Endothelial cell (in vitro differentiated cells): ENCODE measurements at places on chromosomes 3 and 15.

DNA sequence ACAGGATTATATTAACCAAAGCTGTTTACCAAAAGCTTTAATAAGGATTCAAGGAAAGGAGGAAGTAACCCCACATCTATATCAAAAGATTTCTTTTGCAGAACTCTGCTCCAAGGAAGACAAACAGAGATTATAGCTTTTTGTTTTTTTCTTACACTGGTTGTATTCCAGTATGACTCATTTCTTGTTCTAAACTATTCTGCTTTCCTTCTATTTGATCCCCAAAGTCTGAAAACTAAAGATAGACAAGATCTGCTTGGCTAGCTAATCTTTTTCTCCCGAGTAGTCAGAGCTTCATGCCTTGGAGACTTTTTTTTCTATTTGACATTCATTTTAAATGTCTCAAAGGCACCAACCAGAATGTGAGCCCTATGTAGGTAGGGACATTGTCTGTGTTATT, 36.8 kb upstream of the FRMD5 start:
- DNase-seq, result no peak

- DNase-seq, result no peak
These were observed 16.2 kb downstream of the SYNPR start for GRCh38 chr3:63294332-63294731.

- DNase-seq, result peak; percentile 82
These were observed 1.1 kb downstream of the FAM131A start for GRCh38 chr3:184338511-184338945.

DNA sequence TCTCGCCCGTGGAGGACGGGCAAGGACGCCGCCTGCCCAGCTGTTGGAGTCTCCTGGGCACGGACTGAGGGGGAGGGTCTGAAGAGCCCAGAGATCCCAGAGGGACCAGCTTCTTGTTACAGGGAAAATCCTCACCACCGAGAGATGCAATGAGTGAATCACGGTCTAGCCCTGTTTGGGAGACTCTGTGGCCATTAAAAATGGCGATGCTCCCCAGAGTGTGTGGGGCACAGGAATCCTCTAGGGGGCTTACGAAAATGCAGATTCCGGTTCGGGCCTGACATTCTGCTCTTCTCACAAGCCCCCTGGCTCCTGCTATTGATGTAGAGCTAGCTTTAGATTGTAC, 35.5 kb upstream of the EPHB3 start:
- DNase-seq, result no peak

DNA sequence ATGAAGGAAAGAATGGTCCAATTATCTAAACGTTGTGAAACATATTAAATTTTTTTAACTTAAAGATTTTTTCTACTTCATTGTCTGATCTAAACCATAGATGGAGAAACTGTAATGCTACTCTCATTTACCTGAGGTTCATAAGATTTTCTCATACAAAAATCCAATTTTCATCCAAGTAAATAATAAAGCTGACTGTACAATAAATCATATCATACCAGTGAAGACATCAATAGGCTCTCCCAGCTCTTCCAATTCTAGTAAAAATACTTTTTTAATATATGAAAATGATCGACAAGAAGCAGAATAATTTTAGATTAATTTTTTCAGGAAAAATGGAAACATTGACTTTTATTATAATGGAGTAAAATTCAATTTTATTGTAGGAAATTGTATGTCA, 260.8 kb downstream of the GABRG3 start:
- DNase-seq, result no peak

DNA sequence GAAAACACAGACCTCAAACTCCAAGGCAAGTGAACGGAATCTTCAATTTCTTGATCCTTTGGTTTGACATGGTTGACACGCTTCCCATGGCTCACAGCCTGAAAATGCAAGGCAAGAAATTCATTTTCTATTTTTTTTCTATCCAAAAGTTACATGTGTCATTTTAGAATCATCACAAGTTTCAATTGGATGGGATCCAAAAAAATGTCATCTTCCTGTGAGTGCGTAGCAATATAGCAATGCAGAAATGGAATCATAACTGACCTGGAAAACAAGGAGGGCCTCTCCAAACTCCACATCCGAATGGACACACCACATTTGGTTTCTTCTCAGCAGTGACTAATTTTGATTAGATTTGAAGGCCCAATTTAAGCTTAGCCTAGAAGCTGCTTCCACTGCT, 175.8 kb upstream of the ATP11B start:
- DNase-seq, result no peak

- no peak for DNase-seq
These were observed 68.6 kb downstream of the VGLL4 start for GRCh38 chr3:11574981-11575669.

- DNase-seq, result no peak
These were observed 25.2 kb downstream of the RAB5A start for GRCh38 chr3:19972054-19972453.

DNA sequence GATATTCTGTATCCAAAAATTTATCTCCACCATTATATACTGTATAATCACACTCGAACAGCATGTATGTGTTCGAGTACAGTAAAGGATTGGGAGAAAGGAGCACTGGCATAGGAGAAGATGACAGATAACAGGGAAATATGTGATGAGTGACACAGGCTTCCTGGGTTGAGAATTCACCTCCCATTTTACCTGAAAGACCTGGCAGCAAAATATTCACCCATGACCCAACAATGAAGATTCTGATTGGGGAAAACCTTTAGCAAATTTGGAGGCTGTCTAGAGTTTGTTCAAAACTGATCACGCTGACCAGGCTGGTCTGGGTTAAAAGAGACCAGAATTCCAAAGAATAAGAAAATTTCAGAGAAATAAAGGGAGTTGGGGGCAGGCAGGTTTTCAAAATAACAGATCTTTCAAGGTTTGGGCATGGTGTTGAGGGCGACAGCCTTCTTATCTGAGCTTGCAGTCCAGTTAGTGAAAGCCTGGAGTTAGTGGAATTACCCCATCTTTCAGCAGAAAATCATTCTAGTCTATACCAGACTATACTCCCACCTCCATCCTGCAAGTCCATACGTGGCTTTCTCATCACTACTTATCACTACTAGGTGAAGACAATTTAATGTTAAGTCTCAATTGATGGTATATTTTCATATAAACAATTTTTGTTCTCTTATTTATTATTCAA, 42.8 kb upstream of the RSL24D1 start:
- no peak for DNase-seq

GRCh38 chr15:64044300-64045100, 1.8 kb downstream of the DAPK2 start:
- no peak for DNase-seq

DNA sequence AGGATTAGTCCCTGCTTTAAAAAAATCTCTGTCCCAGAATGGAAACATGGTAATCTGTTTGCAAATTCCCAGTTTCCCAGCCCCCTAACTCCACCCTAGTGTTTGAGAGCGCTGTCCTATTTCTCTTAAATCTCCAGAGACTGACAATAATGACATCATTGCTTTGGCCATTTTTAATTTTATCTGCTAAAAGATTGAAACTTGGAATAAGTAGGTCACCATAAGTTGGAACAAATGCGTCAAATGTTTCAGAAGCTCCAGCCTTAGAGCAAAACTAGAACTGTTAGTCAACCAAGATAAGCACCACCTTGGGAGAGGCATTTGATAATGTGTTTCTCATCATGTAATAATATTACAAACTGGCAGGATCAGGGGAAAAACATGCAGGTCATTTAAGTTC, 25.7 kb upstream of the MB21D2 start:
- DNase-seq, result no peak

DNA sequence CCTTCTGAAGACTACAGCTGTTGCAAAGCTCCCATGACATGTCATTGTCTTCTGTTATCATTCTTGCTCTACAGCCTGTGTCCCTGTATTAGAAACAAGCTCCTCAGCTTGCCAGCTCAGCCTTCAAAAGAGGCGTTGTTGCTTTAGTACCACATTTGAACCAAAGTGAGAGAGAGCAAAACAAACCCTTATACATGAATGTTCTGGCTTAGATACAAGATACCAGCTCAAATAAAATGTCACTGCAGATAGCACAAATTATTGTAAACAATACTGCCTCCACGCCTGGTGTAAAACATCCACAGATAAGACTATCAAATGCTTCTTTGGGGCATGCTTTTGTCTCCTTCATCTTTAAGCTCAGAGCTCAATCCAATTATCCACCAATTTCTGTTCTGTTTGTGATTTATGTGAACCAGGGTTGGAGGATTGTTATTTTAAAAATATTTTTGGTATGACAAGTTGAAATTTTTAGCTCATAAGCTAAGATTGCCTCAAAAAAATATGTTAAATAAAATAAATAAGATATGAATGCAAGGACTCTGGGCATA, 403.6 kb upstream of the CDIN1 start:
- no peak for DNase-seq

DNA sequence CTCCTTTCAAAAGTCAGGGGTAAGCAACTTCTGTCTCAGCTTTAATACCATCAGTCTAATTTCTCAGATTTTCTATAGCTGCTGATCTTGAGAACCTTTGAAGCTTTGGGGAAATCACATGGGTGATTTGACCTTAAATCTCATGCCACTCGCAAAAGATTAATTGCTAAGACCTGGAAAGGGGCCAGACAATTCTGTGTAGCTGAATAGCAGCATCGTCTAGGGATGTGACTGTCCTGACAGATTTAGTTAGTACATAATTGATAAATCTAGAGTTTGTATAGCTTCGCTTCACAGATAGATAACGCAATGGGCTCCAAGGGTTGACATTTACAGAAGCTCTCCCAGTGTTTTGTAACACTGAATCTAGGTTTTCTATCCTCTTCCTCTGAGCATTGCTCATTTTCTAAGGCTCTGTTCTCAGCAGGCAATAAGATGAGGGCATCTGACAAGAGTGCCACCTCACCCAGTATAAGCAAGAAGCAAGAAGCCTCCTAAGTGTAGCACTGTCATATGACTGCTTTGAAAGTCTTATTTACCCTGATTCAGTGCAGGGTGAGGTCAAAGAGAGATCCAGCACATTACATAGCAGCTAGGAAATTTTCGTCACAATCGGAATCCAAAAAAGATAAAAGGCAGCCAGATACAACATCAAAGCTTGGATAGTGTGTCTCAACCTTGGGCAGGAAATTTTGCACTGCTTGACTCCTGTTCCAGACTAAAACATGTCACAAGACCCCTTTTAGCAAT, 47.7 kb upstream of the DUT start:
- DNase-seq, result no peak

DNA sequence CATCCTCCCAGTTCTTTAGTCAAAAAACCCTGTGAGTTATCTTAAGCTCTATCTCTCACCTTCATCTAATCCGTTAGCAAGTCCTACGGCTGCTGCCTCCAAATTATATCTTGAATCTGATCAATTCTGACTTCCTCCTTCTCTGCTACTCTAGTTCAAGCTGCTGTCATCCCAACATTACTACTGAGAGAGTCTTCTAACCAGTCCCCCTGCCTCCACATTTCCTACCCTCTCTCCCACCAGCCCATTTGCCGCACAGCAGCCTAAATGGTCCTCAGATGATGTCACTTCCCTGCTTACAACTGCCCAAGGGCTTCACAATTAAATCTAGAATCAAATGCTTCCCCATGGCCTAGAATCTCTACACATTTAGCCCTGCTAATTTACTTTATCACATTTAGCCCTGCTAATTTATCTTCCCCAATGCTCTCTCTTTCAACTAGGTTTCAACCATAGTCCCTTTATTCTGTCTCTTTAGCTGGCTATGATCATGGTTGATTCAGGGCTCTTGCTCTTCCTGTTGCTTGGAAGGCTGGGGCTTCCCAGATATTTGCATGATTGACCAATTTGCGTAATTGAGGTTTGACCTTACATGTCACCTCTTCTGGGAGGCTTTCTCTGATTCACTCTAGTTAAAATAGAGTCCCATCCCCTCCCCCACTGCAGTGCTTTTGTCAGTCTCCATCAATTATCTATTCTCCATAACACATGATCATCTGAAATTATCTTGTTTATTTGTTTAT, 11.0 kb upstream of the ARL14 start:
- DNase-seq, result no peak

DNA sequence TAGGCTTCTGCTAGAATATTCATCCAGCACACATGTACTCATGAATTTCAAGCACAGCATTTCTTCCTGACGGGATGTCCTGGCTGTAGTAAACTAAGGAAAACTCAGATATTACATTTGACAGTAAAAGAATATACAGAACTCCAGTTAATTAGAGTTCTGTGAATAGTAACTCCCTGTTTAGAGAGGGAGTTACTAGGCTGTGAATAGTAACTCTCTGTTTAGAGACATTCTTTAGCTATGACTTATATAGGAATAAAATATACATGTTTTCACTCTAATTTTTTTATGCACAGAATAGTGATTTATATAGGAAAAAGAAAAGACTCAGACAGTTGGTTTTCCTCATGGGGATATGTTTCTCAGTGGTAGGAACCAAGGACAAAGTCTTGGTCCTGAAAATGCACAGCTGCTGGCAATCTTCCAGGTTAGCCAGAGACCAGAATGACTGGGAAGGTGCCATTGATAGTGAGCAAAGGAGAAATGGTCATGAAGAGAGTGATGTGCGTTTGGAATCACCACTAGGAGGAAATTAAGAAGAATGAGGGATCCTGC, 480.7 kb upstream of the THBS1 start:
- no peak for DNase-seq

GRCh38 chr3:156643729-156644389, 30.5 kb upstream of the TIPARP start:
- DNase-seq, result no peak

DNA sequence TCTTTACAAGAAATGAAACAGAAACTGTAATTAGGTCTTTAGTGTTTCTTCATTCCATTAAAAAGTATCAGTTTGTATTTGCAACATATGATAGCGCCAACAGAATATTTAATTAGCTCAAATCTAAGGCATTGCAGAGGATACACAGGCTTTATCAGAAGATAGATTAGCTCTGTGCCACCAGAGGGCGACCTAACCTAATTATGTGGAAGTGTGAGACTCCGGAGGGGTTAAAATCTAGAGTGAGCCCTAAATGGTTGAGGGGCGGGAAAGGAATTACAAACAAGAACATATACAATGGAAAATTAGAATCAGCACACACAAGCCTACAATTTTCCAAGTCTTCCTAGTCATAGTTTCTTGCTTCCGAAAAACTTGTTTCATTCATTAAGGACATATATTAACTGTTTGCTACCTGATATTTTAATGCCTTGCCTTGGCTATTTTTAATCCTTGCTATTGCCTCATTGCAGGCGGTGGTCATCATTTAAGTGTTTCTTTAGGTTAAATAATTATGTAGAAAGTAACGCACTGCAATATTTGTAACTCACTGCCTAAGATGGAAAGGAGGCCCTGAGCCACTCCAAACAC, 18.0 kb upstream of the RYR3 start:
- DNase-seq, result peak; percentile 72

DNA sequence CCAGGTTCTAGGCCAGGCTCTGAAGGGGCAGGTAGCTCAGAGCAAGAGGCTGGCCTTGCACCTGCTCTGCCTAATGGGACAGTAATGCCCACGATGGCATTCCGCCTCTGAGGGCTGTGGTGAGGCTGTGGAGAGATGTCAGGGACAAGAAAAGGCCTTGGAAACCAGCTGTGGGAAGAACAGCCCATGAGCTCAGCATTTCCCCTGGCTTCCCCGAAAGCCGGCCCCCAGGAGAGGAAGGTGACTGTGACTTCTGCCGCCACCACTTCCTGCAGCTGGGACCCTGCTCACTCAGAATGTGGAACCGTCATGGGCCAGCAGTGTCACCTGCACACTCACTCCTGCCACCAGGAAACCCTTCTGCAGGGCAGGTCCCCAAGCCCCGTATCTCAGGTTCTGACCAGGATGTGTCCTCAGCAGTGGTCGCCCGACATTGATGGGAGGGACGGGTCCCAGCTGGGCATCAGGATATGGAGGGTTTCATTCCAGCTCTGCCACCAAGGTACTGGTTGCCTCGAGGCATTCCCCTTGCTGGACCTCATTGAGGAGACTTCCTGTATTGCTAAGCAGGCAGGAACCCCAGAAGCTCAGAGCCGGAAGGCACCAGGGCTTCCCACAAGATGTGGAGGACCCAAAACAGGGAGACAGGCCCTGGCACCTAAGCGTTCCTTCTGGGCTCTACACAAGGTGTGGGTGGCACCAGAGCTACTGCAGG, 30.7 kb downstream of the SEMA7A start:
- no peak for DNase-seq
